ENCODE measurements at places on chromosomes 3 and 15.

- DNase-seq = no peak
Measured at GRCh38 chr15:69529961-69530633, 77.5 kb downstream of the RPLP1 start.

GRCh38 chr3:40055361-40055760, 246.0 kb downstream of the MYRIP start:
- no peak for DNase-seq

DNA sequence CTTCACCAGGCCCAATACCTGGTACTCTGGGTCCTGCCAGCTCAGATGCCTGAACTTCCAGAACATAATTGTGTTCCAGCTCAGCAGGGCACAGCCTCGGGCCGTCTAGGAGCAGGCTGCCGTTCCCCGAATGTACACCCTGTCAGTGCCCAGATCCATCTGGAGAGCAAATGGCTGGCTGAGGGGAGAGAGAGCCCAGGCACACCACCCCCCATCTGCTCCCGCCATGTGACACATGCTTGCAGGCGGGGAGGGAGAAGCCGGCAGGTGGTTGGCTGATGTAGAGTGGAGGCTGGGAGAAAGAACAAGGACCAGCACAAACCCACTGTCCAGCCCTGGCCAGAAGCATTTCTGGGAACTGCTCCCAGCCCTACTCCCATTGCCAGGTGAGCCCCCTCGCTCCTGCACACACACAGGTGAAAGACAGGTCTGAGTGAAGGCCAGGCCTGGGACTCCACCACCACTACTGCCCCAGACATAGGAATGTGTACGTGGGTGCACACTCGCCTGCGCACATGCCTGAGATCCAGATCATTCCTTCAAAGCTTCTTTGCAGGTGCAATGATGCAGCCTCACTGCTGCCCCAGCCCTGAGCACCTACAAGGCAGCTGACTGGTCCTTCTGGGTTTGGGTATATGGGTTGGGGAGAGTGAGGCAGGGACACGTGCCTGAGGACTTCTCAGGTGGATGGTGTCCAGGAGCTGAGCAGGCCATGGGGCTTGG, 53.5 kb downstream of the SEMA5B start:
- no peak for DNase-seq

DNA sequence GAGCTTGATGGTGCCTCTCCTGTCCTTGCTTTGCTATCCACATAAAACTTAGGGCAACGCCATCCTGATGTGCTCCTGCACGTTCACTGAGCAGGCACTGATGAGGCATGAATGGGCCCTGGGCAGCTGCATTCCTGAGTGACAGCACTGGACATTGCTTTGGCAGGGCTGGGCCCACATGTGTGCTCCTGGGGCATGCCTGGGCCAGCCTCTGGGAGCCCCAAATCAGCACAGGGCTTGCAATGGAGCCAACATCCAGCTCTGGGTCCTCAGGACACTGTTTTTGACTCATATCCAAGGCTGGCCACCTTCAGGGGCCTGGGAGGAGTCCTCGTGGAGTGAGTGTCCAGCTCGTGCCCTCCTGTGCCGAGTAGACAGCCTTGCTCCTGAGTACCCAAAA, 5.9 kb upstream of the TKT start:
- no peak for DNase-seq

GRCh38 chr15:92614791-92615785, 40.5 kb downstream of the FAM174B start:
- DNase-seq = no peak

DNA sequence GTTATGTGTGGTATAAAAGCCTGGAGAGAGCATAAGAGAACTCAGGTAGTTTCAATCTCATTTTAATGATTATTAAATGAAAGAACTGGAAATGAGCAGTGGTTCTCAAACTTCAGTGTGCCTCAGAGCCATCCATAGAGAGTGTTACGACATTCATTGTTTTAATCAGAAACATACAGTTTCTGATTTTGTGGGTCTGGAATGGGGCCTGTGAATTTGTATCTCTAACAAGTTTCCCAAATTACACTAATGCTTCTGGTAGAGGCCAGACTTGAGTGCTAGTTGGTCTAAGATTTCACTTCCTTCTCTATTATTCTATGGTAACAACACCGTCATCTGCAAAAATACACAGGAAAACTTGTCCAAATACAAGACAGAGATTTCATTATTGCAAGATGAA, 292.0 kb upstream of the NECTIN3 start:
- no peak for DNase-seq

- no peak for DNase-seq
Measured at GRCh38 chr3:128152419-128153155, 694 bp upstream of the EEFSEC start.

DNA sequence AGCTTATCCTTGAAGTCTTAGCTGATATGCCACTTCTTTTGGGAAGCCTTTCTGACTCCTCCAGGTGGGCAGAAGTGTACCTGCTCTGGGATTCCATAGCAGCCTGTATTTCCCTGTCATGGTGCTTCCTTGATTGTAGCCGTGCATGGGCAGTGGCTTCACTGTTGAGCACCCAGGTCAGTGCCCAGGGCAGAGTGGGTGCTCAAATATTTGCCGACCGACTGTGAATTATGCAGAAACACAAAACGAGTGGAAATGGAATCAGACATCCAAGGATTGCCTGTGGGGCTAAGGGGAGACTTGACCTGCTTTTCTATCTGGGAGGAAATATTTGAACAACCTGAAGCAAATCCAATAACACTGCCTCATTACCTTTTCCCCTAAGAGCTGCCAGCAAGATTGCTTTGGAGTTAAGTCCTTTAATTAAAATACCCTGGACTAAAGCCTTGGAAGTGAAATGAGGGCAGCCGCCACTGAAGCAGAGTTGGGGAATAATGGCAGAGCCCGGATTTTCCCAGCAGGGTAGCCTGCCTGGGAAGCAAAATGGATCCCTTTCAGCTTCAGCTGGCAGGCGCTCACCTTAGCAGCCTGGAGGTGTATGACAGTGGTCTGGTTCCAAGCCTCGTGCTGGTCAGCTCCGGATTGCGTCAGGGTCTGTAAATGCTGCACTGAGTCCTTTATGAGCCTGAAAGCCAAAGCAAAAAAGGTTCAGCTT, 14.9 kb downstream of the ACOX2 start:
- DNase-seq = no peak

GRCh38 chr3:27565201-27565852, 81.1 kb upstream of the SLC4A7 start:
- DNase-seq = no peak

GRCh38 chr3:8987226-8987625, 24.0 kb upstream of the RAD18 start:
- no peak for DNase-seq

- no peak for DNase-seq
Measured at GRCh38 chr15:90419206-90419605, 31.2 kb downstream of the IQGAP1 start.

- DNase-seq = no peak
Measured at GRCh38 chr3:155154255-155154654, 74.1 kb downstream of the MME start.

GRCh38 chr3:193943851-193944517, 192.0 kb upstream of the HES1 start:
- no peak for DNase-seq

DNA sequence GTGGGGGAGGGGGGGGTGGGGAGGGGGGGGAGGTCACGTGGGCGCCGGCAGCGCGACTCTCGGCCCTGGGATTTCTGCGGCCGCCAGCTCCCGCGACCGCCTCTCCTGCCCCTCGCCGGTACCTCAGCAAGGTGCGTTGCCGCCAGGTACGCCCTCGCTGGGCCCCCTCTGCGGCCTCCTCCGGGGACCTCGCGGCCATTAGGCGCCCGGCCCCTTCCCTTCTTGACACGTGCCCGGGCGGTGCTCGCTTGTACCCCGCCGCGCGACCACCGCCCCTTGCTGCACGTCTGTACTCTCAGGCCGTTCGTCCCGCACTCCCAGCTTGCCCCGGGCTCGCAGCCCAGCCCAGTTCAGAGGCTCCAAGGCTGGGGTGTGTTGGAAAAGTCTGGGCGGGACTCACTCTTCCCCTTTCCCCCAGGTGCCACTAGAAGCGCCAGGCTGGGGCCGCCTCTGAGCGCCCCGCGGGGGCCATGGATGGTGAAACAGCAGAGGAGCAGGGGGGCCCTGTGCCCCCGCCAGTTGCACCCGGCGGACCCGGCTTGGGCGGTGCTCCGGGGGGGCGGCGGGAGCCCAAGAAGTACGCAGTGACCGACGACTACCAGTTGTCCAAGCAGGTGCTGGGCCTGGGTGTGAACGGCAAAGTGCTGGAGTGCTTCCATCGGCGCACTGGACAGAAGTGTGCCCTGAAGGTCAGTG, at the start of gene MAPKAPK3:
MAPKAPK3 (plus strand) TSS at position 56 of the 696 bp plus-strand sequence; CDS start at position 471, 415 bp downstream.
- peak; percentile 62 for DNase-seq

- no peak for DNase-seq
Measured at GRCh38 chr15:51759557-51760070, 8.2 kb downstream of the TMOD2 start.

DNA sequence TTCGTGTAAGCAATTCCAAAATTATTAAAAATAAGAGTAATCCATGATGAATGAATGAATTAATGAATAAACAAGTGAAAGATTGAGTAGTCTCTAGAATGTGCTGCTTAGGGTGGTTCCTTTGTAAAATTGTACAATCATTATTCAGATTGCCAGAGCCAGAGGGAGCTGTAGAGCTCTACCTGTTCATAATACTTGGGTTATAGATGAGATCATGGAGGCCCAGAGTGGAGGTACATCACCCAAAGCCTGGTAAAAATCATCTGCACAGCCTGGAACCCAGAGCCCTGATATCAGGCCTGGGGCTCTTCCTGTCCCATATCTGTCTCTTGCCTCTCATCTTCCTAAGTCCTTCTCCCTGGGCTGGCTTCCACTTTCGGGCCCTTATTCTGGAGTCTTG, 297.2 kb downstream of the RPLP1 start:
- no peak for DNase-seq

GRCh38 chr3:128572644-128573105, 77.9 kb downstream of the RPN1 start:
- DNase-seq = no peak

GRCh38 chr3:54733106-54734006, 194.5 kb downstream of the LRTM1 start:
- DNase-seq = no peak

GRCh38 chr3:46955801-46956259, 20.7 kb downstream of the CCDC12 start:
- DNase-seq = no peak

DNA sequence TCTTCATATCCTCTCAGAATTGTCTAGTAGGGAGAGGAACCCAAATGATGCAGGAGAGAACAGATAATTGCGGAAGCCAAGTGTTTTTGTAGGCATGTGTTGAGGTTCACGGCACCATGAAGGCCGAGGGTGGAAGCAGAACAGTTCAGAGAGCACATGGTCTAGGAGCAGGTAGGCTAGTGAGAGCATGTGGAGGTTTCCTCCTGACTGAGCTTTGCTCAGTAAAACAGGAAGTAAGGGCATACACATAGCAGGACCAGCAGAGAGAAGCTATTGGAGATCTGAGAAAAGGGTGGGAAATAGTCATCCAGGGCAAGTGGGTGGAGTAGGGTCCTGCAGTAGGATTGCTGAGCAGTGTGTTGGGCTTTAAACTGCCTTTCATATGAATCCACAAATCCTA, 491.1 kb downstream of the FHIT start:
- no peak for DNase-seq

GRCh38 chr3:191382661-191383060, 52.3 kb upstream of the UTS2B start:
- DNase-seq = no peak

GRCh38 chr3:15152184-15152583, 53.2 kb upstream of the RBSN start:
- no peak for DNase-seq

GRCh38 chr3:69121950-69122349, 445 bp downstream of the LMOD3 start:
- no peak for DNase-seq

DNA sequence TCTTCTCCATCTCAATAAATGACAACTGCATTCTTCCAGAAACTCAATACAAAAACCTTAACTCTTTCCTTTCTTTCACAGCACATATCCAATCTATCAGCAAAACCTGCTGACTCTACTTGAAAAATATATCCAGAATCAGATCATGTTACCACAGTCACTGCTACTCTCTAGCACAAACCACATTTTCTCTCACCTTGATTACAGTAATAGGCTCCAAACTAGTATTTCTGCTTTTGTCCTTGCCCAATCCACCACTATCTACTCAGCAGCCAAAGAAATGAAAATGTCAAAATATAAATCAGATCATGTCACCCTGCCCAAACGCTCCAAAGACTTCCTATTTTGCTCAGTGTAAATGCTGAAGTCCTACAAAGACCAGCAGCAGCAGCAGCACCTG, 15.2 kb downstream of the TMCC1 start:
- no peak for DNase-seq

DNA sequence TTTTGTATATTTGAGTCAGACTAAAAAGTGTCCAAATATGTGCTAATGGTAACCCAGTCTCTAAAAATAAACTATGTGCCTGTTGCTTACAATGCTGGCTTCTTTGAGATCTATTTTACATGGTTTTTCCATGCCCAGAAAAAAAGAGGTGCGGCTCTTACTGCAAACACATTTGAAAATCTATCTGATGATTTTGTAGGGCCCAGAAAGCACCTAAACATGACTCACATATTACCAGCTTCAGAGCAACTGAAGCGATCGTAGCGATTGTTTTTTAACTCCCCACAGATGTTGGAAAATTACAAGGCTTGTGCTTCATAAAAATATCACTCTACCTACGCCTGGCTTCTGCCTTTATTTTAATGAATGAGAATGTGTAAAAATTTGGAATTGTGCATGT, 53.5 kb downstream of the SUCNR1 start:
- DNase-seq = no peak

DNA sequence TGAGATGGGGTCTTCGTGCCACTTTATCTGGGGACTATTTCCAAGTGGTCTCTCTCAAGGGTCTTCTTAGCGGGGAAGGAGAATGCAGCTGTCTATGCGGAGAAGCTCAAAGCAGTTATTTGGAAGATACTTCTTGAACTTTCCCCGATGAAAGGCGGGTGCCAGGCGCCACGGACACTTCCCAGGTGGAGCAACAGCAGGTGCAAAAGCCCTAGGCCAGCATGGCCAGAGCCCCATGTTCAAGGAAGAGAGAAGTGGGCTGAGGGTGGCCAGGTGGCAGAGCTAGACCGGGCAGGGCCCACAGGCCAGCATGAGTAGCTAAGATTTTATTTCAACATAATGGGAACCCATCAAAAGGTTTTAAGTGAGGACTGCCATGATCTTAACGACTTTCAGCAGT, 232.8 kb downstream of the PDZRN3 start:
- no peak for DNase-seq

All from activated B cell treated with CpG ODN at 0.5 μM for 24 hours (primary cell).